Fibroblast of skin of left quadriceps (primary cell): ENCODE measurements at places on chromosomes 16 and 17.

- DNase-seq = no peak
Measured at GRCh38 chr16:1746693-1747195, 24.6 kb downstream of the NME3 start.

DNA sequence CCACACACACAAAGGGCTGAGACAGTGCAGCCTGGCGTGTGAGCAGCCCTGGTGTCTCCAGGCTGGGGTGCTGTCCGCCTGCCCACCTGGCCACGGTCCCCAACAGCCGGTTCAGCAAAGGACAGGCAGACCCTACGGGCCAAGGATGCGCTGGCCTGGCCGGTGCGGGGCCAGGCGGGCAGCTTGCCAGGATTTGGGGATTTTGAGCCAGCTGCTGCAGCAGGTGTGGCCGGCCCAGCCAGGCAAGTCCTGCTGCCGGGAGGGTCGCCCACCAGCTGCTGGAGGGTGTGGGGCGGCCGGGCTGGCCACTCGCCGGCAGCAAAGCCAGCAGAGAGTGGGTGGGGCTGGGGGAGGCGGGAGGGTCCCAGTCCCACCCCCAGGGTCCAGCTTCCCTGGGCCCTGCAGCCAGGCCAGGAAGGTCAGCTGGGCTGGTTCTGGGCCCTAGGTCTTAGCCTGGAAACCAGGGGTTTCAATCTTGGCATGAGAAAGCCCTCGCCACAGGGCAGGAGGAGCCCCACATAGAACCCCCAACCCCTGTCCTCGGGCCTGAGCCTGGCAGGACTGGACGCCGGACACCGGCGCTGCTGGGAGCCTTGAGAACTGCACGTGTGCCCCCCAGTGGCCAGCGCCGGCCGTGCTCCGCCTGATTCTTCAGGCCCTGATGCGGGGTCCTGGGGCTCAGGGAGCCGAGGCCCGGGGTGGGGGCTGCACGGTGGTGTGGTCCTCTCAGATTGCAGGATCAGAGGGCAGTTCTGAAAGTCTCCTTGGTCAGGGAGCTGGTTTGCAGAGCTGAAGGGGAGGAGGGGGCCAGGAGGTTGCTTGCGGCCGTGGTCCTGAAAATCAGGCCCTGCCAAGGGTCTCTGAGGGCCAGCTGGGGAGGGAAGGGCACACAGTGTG, 17.6 kb upstream of the SSTR5 start:
- no peak for DNase-seq

- no peak for DNase-seq
Measured at GRCh38 chr16:59964232-59964924, 1230.3 kb upstream of the GOT2 start.

- DNase-seq = no peak
Measured at GRCh38 chr16:10745841-10746240, 2.2 kb downstream of the NUBP1 start.

- DNase-seq = peak; percentile 99
Measured at GRCh38 chr16:48126801-48127644, 28.8 kb downstream of the ABCC12 start.
